GM13976 (cell line): ENCODE measurements at places on chromosomes 11 and 22.

DNA sequence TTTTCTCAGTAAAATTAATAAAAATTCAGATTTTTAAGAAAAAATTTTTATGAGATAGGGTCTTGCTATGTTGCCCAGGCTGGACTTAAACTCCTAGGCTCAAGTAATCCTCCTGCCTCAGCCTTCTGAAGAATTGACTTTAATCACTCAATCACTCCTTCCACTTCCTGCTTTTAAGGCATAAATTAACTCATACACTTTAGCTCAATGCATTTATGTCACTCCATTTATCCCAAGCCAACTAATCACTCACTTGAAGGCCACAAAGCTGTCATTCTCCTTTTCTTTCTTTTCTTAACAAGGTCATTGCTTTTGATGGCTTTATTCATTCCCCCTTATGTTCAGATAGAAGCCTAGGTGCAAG lies 877 bp downstream of the ALG9 start:
- DNase-seq = no peak

GRCh38 chr11:65305501-65306268 lies 9.0 kb upstream of the CDC42EP2 start:
- DNase-seq = no peak

DNA sequence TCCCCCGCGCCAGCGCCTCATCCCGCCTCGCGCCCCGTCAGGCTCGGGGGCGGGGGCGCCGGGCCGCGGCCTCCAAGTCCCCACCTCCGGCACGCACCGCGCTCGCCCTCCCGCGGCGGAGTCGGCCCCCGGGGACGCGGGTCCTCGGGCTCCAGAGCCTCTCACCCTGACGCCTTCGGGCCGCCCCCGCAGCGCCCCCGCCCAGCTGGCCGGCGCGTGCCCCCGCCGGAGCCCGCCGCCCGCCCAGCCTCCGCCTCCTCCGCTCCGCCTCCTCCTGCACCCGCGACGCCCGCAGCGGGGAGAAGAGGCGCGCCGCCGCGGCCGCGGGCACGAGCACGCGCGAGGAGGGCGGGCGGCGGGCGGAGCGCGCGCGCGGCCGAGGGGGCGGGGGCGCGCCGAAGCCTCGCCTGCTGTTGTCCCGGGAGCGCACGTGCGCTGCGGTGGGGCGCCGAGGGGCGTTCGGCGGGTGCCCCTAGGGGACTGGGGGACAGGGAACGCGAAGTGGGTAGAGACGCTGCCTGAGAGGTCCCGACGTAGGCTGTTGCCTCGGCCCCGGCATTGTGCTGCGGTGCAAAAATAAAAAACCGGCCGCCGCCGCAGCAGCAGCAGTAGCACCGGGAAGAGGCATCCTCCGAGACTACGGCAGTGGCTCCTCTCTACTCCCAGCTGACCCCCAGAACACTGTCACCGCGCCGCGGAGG lies 87.4 kb upstream of the ARHGAP32 start:
- DNase-seq = peak; percentile 77

DNA sequence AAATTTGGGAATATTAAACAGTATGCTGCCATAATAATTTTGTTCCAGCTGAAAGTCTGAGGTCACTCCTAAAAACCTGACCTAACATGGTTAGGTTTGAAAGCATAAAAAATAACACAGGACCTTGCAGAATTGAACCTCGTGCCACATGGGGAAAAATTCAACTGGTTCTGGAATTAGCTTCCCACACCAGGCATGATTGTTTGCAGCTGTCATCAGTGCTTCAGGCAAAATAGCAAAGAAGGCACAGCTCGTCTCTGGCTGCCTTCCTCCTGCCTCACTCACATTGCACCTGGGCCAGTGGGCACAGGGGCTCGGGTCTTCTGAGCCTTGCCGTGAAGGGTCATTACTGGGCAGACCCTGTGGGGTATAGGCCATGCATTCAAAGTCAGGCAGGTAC lies 153.8 kb upstream of the ARHGAP20 start:
- no peak for DNase-seq

DNA sequence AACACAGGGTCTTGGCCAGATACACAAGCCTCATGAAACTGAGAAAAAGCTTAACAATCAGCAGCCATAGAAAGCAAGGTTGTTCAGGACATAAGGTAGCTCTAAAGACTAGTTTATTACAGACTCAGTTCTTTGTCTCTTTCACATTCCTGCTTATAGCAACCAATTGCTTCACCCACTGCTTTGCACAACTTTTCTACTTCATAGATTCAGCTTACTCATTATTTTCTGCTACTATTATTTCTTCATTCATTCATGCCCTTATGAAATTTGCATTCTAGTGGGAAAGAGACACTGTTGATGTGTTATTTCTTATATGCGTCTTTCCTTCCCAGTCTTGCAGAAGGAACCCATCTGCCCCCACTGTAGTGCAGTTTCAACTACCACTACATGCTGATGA lies 4.7 kb downstream of the CCDC34 start:
- no peak for DNase-seq

GRCh38 chr11:10906521-10906920 lies 48.7 kb upstream of the ZBED5 start:
- no peak for DNase-seq

- peak; percentile 88 for DNase-seq
Measured at GRCh38 chr11:65884716-65885092, 3.6 kb downstream of the FIBP start.

GRCh38 chr22:24997023-24997422 lies 44.5 kb downstream of the KIAA1671 start:
- DNase-seq = no peak
